ENCODE measurements at places on chromosomes 1 and 21. TPM values are rescaled to one million over a fixed set of nuclear protein-coding genes. Genes with fewer than 3 reads are reported as not detected.

Gene SLC1A7
- 3.0 TPM for total RNA-seq

Gene RNU1-2
- under 0.01 TPM for total RNA-seq

Gene SLC26A9
- 1.1 TPM for total RNA-seq

Gene RGS13
- 1.1 TPM for total RNA-seq

Gene ZRANB2
- 116 TPM for total RNA-seq

Gene BRINP3
- not detected for total RNA-seq

Gene FCGR1A
- total RNA-seq, result 37.1 TPM

Gene COG2
- total RNA-seq, result 31.0 TPM

Gene NBL1
- 82.0 TPM for total RNA-seq

Gene CD247
- total RNA-seq, result 1.6 TPM

Data from thoracic aorta (tissue), 2 donors.